ENCODE measurements at places on chromosomes 1 and 21.

DNA sequence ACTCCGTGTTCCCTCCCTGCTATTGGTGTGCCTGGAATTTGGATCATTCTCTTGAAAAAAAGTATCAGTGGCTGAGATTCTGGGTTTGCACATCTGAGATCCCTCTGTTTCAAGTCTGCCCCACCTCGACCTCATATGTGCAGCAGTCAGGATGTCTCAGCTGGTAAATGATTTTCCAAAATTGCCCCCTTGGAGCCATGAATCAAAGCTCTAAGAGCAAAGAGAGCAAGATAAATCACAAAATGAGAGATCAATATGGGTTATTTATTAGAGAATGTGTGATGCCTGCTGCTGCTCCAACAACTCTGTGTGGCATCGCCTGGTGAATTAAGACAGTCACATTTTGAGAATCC lies 8.5 kb downstream of the CRP start:
- DNase-seq, result no peak

DNA sequence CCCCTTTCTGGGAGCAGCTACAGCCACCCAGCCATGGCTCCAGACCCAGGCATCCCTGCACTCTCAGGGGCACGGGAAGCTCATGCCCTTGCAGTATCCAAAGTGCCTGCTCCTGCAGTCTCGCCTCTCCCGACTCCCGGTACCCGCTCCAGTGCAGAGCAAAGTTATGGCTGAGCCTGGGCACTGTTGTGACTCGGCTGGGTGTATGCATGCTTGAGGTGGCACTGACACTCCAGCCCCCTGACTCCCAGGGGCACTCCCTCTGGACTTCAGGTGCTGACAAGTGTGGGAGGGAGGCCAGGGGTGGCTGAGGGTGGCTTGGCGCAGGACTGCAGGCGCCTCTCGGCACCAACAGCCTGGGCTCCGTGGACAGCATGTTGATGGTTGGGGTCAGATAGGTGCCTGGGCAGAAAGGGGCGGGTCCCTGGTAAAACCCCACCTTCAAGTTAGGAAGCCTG lies 580.1 kb upstream of the ADGRL2 start:
- no peak for DNase-seq

DNA sequence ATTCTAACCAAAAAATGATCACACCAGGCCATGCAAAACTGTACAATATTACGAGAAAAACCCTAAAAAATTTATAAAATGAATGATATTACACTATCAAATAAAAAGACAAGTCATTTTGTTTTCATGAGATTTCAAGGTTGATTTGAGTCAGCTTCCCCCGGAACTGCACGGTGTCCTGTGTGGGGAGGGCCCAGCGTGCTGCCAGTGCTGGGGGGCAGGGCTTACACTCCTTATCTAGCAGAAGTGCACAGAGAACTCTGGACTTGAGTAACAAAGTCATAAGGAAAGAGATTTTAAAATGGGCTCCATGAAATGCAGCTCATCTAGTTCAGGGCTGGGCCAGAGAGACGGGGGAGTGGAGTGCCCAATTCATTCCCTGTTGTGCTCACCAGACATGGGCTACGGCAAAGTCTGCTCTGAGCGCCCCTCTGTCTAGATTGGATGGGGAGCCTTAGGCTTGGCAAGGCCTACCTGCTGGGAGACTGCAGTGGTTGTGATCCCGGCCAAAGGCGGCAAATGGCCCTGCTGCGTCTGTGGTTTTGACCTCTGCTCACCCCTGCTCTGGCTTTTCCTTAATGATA lies 50.1 kb downstream of the COQ8A start:
- peak; percentile 60 for DNase-seq

- DNase-seq, result peak; percentile 15
These were observed 12.4 kb downstream of the NEXN start for GRCh38 chr1:77900687-77901293.

Measured in activated CD4-positive, alpha-beta T cell treated with anti-CD3 and anti-CD28 coated beads, Interleukin-2, amount 10 ng/mL, durations not matched to agents 7 days and 5 days (primary cell).